ENCODE measurements at places on chromosomes 2 and 18.

- DNase-seq: no peak
Measured at GRCh38 chr2:223076573-223076972, 24.6 kb downstream of the KCNE4 start.

DNA sequence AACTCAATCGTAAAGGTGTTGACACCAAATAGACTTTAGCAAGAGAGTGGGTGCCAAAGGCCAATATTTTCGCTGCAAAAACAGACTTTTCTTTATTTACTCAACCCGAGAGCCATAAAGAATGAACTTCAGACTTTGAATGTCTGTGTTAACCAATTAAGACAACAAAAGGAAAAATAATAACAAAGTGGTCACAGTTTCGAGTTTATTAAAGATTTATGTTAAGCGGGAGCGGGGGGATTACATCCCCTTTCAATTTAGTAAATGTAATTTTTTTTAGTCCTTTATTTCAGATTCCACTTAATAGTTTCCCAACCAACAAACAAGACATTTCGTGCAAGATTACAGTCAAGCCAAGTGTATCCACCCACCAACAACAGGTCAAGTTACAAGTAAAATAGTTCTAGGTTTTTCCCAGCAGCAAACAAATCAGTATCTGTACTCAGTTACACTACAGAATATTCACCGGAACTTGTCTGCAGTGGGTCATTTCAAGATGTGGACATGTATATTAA, 9.0 kb downstream of the CDH2 start:
- DNase-seq: no peak

DNA sequence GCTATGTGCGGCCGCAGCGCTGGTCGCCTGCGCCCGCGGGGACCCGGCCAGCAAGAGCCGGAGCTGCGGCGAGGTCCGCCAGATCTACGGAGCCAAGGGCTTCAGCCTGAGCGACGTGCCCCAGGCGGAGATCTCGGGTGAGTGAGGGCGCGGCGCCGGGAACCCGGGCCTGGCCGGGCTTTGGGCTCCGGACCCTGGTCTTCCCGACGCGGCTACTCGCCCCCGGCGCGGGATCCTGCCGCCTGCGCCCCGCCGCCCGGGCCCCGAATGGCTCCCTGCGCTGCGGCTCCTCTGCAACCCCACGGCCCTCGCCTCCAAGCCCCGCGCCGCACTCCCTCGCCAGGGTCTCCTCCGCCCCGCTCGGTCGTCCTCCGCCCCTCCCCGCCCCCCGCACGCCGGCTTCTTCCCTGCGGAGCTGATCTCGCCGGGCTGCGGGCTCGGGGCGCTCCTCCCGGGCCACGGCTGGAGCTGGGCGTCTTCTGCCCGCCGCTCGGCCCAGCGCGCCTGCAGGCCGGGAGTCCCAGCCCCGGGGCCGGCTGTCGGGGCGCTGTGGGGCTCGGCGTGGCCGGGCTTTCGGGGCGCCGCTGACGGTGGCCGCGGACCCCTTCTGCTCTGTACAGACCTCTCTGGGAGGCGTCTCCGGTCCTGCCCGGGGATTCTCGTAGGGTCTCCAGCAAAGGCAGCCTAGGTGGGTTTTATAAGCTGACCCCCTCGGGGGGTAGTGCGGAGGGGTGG, 652 bp downstream of the GPC1 start:
- no peak for DNase-seq

- no peak for DNase-seq
Measured at GRCh38 chr2:111029181-111029927, 91.4 kb upstream of the BCL2L11 start.

- DNase-seq: no peak
Measured at GRCh38 chr2:209577376-209578357, 153.8 kb downstream of the MAP2 start.

DNA sequence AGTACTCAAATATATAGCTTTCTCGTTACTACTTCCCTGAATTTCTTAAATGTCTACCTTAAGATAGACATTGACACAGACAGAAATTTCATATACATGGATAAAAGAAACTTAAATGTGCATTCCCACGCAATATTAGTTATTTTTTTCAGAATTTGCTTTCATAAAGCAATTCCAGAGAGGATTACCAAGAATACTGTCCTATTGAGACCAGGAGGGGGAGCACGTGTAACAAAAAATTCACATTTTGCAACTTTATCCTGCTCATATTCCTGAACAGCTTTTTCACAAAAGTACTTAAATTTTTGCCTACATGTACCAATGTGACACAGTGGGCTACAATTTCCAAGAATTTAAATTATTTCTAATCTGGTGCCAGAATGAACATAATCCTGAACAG, 30.7 kb upstream of the ERCC3 start:
- no peak for DNase-seq

DNA sequence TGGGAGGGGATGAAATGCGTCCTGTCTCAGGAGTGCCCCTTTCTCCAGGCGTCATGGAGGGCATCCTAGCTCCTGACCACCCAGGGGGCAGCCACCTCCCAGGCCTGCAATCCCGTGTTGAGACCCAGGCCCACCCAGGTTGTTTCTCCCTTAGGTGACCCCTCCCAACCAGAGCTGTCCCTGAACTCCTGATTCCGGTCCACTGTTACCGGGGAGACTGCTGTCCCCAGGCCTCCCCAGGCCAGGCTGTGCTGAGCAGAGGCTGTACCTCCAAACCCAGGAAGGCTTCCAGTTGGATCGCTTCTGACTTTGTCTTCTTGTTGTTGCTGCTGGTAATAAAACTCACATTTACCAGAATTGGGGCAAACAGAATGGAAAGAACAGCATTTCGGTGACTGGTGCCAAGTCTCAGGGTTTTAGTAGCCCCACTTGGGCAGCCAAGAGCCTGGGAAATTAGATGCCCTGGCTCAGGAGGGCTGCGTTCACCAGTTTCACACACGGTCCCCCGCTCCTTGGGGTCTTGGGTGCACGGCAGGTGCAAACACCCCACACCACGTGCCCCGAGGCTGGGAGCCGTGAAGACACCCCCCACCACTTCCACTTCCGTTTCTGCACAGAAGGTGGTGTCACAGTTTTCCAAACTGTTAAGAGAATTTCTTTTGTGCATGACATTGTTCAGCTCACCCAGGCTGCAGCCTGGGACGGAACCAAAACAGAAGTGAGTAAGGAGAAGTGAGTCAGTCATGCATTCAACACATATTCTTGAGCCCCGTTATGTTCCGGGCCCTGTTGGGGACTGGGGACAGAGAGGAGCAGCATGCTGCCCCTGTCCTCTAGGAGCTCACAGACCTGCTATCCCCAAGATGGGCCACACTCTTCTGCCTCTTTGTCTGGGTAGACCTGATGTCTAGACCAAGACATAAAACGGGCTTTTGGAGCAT, 29.4 kb downstream of the ITM2C start:
- no peak for DNase-seq

- DNase-seq: no peak
Measured at GRCh38 chr2:118614841-118615271, 232.6 kb downstream of the EN1 start.

DNA sequence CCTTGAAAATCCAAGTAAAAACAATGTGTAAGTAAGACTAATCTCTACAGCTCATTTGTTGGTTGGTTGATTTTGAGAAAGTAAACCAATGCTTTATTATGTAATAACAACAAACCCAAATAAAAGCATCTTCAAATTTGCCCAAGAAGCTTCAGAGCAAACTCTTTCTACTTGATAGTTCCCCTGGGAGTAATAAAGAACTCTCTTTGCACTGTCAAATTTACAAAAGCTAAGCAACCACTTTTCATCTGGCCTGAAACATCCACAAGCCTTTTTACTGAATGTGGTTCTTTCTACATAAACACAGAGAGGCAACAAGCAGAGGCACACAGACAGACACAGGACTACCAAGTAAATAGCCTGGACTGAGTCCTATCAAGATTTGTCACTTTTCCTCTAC, 28.8 kb upstream of the CACNB4 start:
- DNase-seq: no peak

DNA sequence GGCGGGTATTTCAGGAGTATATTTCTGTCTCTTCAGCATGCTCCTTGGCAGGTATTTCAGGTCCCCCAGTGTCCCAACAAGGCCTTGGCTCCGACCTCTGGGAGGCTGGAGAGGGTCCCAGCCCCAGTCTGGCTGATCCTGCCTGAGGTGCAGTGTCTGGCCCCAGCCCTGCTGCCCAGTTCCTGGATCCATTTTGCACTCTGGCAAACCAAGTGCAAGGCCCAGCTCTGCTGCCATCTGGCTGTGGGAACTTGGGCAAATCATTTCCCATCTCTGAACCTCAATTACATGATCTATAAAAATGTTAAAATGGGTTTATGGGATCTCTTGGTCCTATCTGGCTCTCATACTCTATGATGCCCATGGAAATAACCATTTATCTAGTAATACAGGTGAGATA, 63.6 kb downstream of the ZBTB7C start:
- DNase-seq: no peak

GRCh38 chr2:112317303-112318158, 42.1 kb downstream of the ZC3H6 start:
- no peak for DNase-seq

GRCh38 chr2:204982303-204982702, 437.0 kb downstream of the PARD3B start:
- no peak for DNase-seq

DNA sequence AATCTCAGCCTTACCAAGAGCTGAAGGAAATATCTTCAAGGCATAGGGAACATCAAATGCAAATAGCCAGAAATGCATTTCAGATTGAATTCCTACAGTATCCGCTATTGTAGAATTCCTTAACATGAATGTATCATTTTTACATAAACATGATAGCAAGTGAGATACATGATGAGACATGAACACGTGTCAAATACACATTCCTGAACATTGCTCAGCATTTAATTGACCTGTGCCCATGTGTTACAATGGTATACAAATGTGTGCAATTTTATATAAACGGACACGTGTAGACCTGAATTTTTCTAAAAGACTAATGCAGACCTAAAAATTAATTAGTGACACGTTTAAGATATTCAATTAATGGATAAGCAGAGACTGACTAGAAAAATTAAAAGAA, 133.0 kb upstream of the TLK1 start:
- no peak for DNase-seq

DNA sequence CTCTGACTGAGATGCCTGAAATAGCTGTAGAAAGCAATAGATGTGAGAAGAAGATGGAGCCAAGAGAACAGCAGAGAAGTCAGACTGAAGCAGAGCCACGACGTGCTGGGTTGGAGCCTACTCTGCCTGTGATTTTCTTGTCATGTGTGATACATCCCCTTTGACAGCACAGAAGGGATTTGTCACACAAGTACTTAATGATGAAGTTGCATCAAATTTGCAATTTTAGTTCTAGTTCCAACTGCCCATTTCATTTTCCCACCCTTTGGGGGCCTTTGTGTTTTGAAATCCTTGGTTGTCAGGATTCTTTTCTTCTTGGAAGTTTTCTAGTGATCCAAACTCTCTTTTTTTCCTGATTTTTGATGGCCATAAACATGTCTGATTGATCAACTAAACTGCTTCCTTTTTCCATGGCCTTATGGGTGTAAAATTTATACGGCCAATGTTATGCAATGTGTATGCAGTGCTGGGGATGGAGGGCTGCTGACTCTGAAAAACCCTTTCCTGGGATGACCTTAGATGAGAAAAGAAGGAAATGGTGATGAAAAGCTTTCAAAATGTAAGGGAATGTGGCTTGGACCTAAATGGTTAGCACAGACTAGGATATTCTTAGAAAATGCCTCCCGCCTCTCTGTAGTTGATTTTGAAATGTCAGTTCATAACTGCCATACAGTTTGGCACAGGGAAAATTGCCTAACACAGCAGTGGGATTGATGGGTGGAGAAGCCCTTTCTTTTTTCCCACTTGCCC, 9.6 kb upstream of the B3GNT2 start:
- no peak for DNase-seq

DNA sequence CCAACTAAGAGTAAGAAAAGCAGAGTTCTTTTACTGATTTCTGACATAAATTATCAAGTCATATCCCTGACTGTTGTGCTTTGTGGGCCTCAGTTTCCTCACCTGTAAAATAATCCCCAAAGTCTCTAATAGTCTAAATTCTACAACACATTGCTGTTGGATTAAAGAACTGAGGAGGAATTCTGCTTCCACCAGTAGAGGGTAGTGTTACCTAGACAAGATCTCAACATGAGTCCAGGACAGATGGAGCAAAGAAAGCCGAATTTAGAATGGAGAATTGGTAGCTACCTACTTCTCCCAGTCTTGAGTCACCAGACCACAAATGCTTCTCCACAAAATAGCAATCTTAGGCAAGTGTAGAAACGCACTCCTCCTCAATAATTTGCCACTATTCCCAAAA, 462.5 kb upstream of the FSHR start:
- DNase-seq: no peak

DNA sequence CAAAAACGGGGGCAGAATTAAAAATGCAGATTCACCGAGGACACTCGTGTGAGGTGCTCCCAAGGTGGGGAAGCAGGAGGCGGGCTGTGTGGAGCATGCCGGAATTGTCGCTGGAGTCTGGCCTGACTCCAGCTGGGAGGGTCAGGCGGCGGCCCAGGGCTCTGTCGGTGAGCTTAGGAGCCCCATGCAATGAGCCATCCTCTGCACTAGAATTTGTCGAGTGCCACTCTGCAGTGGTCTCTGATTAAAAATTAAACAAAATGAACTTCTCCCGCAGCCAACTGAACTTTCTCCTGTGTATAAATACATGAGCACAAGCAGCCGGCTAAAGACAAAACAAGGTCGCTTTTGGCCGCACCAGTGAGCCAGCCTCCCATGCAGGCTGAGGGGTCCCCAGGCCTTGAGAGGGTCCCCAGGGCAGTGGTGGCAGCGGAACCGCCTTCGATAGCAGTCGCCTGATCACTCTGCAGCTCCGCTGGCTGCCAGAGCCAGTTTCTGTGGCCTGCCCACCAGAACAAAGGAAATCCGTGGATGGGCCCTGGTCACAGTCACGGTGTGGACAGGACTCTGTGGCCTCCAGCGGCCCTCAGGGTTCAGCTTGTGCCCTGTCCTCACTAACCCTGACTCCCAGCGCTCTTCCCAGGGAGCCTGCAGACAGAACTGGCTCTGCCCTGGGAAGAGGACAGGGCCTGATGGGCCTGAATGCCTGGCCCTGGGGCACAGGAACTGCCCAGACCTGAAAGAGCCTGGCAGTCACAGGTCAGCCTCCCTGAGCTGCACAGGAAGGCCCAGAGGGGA, 201.3 kb downstream of the EIPR1 start:
- DNase-seq: no peak

DNA sequence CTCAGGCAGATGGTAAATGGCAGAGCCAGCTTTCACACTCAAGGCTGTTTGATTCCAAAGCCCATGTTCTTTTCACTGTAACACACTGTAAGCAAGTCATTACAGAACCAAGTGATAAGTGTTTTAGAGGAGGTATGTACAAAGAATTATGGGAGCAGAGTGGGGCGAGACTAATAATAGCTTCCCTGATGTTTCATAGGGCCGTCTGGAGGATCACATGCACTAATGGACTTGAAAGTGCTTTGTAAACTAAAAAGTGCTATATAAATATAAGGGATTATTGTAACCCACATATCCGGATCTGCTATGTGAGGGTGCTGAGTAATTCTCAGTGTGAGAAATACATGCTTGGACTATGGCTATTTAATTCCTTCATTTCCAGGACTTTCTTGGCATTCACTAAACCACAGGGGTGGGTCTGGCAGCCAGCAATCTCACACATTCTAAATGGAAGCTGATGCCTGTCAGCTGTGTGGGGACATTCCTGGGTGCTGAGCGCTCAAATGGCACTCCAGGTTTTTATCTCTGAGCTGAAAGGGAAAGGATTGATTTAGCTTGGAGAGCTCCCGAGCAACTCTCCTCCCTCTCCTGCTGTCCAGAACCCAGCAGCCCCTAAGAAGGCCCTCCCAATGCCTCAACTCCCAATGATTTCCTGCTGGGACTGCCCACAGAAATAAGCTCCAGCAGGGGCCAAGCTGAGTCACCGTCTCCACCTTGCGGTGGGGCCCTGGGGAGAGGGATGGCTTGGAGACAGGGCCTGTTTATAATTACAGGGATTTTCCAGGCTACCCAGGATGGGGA, 222.8 kb downstream of the SOX11 start:
- DNase-seq: no peak

Measured in activated naive CD8-positive, alpha-beta T cell treated with anti-CD3 and anti-CD28 coated beads for 36 hours (primary cell).